ENCODE measurements at places on chromosomes 6 and 20. TPM values are rescaled to one million over a fixed set of nuclear protein-coding genes. Genes with fewer than 3 reads are reported as not detected.

- DNase-seq, result no peak
These were observed 9.3 kb downstream of the BNIP5 start for GRCh38 chr6:36327226-36327918.

GRCh38 chr6:35178932-35179832, 34.6 kb upstream of the SCUBE3 start:
- DNase-seq, result no peak

GRCh38 chr6:45584127-45584526, 206.4 kb upstream of the SUPT3H start:
- no peak for DNase-seq

The RIMS1 gene
- not detected for polyA plus RNA-seq

The FUT9 gene
- not detected for polyA plus RNA-seq

The STXBP5 gene
- 3.6 TPM for polyA plus RNA-seq

The TXLNB gene
- not detected for polyA plus RNA-seq

DNA sequence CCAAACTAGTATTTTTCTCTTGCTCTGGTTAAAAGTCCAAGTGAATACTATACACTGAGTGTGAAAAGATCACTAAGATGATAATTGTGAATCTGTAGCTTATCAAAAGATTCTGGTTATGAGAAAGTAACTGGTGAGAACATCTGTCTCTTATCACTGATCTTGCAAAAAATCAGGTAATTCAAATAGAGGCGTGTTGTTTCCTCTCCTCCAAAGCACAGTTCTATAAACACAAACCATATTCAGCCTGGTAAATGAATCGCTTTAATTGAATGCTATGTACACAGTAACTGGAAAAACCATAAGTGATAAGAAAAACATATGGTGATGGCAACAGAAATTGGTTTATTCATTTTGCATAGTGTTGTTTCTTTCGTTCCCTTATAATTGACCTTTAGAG, 161.0 kb downstream of the RALGAPA2 start:
- no peak for DNase-seq

- DNase-seq, result no peak
These were observed 60.4 kb downstream of the COL19A1 start for GRCh38 chr6:69926745-69927144.

The SUMO4 gene
- 0.04 TPM for polyA plus RNA-seq

The TAB2 gene
- 12.7 TPM for polyA plus RNA-seq

Measured in foreskin keratinocyte (primary cell).